ENCODE measurements at places on chromosomes 6 and 20. TPM values are rescaled to one million over a fixed set of nuclear protein-coding genes. Genes with fewer than 3 reads are reported as not detected.

HEY2 gene
- not detected for total RNA-seq

LY6G6F gene
- total RNA-seq = not detected

RAD21L1 gene
- not detected for total RNA-seq

GRCh38 chr6:16238963-16239797 is 793 bp downstream of the GMPR start:
- H3K27me3 ChIP-seq = peaks cover 19% of the 10 kb centered on the region
- peak overlapping the region; percentile 91 for H3K4me3 ChIP-seq
- peak overlapping the region; percentile 57 for H3K27ac ChIP-seq
- peaks cover 34% of the 10 kb centered on the region for H3K4me1 ChIP-seq
- DNase-seq = peak; percentile 23

DNA sequence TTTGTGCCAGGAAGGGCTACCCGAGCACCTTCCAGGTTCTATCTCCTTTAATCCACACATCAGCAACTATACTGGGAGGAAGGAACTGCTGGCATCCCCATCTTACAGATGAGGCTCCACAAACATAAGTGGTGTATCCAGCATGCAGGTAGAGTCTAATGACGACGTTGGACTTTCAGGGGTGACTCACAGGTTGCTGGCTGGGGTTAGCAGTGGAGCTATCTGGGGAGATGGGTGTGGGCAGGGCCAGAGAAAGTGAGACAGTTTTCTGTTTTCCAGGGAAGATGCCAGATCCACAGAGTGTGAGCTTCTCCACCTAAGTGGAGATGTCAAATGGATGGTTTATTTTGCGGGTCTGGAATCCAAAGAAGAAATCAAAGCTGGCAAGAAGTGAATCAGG is 31.8 kb downstream of the CDH22 start:
- no peaks in the 10 kb centered on the region for H3K4me1 ChIP-seq
- H3K27ac ChIP-seq = no peak overlapping the region
- H3K4me3 ChIP-seq = no peak overlapping the region

- H3K36me3 ChIP-seq = no peaks in the 10 kb centered on the region
- H3K27me3 ChIP-seq = peaks cover 3% of the 10 kb centered on the region
- no peak overlapping the region for H3K27ac ChIP-seq
- H3K4me3 ChIP-seq = no peak overlapping the region
- no peak for DNase-seq
Observed at GRCh38 chr20:39631557-39631956, 669.4 kb downstream of the DHX35 start.

All from activated B cell treated with CpG ODN at 0.5 μM for 24 hours (primary cell).